Sciatic nerve (tissue), 2 donors: ENCODE measurements at places on chromosomes 2 and 18. TPM values are rescaled to one million over a fixed set of nuclear protein-coding genes. Genes with fewer than 3 reads are reported as not detected.

GRCh38 chr2:219041252-219041651 is at the start of gene CFAP65:
CFAP65 (minus strand) TSS chr2:219041516; CDS start chr2:219039048, 2,468 bp downstream.
- DNase-seq, result no peak

GRCh38 chr2:54212456-54212855 is 43.6 kb downstream of the TSPYL6 start:
- DNase-seq, result no peak

AQP12A gene
- not detected for total RNA-seq

GRCh38 chr2:172336681-172337080 is 90.7 kb upstream of the ITGA6 start:
- no peak for DNase-seq

DSEL gene
- total RNA-seq, result 9.9 TPM

- no peak for DNase-seq
Measured at GRCh38 chr18:56001576-56001975, 413.6 kb upstream of the TCF4 start.
